ENCODE measurements at places on chromosomes 11 and 22.

DNA sequence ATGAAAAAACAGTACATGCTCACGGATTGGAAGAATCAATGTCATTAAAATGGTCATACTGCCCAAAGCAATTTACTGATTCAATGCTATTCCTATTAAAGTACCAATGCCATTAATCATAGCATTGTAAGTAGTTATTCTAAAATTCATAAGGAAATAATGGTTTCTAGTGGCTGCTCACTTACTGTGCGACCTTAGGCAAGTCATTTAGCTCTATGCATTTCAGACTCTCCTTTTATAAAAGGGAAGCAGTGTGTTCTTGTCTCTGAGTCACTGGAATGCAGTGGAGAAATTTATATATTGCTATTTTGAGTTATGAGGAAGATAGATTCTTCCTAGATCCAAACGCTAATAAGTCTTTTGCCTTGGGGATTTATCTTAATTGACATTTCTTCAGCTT, 174.8 kb downstream of the KCNA4 start:
- no peak for DNase-seq

- no peak for DNase-seq
These were observed 27.8 kb downstream of the GDPD5 start for GRCh38 chr11:75497788-75498409.

GRCh38 chr11:44797886-44798606, 71.3 kb downstream of the TSPAN18 start:
- no peak for DNase-seq

DNA sequence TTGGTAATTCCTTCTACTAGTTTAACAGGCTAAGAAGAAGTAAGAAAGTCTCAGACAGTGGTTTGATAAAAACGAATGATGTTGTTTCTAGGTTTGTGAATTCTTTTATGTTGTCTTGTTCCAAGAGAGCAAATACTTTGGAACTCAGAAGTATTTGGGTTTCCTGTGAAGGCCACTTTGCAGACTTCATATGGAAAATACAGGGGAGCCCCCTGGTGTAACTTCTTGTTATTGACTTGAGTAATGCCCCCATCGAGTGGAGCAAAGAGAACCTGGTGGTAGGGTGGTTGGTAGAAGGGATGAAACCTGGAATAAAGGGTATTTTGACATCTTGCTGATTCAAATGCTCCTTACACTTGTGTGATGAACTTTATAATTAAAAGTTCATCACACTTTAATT, 40.0 kb upstream of the PTH start:
- DNase-seq: no peak

GRCh38 chr11:93858121-93858775, 7.8 kb upstream of the VSTM5 start:
- DNase-seq: no peak

DNA sequence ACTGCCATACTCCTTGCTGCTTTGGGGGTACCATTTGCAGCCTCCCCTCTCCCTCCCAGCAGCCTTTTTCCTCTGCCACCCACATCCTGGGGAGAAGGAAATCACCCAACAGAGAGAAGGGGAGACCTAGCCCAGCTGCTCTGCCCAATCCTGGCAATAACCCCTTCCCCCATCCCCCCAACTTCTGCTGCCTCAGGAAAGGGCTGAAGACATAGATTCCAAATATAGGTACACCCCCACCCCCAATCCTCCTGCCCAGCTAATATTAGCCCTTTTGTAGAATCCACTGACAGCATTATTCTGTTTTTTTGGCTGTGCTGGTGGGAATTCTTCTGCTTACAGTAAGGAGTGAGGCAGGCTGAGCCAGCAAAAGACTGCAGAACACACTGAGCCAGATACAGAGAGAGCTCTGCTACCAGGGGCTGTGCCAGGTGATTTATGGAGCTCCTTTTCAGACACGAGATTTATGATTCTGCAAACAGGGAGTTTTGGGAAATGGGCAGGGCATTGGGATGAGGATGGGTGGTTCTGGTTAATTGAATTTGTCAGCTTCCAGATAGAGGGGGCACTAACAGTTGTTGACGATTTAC, 164.0 kb downstream of the TENM4 start:
- DNase-seq: no peak

- no peak for DNase-seq
These were observed 23.5 kb downstream of the LARGE1 start for GRCh38 chr22:33896575-33897447.

DNA sequence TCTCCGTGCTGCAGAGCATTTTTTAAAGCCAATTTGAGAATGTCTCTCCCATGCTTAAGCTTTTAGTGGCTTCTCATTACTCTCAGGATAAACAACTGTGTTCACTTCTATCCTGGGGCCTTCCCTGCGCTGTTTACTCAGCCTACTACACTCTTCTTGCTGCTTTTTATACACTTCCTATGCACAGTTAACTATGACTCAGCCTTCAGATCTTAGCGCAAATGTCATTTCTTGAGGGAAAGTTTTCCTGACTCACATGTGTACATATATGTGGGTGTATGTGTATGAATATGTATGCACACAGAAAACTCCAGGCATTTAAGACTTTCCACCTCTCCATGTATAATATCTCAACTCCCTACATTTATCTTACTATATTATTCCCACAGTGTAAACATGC, 9.8 kb downstream of the THAP12 start:
- DNase-seq: no peak

DNA sequence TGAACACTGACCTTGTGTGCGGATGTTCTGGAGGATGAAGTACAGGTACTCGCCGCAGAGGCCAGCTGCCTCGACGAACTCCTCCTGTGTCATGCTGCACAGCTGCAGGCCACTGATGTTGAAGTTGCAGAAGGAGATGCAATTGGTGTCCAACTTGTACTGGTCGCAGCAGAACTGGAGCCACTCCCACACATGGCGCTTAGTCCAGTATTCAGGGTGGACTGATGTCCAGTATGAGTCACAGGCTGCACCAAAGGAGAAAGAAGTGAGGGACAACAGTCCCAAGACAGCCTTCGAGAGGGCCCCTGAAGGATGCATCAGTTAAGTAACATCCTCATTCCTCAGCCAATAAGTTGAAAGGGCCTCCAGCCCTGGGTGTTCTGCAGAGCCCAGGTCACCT, 20.1 kb downstream of the ELF5 start:
- no peak for DNase-seq

DNA sequence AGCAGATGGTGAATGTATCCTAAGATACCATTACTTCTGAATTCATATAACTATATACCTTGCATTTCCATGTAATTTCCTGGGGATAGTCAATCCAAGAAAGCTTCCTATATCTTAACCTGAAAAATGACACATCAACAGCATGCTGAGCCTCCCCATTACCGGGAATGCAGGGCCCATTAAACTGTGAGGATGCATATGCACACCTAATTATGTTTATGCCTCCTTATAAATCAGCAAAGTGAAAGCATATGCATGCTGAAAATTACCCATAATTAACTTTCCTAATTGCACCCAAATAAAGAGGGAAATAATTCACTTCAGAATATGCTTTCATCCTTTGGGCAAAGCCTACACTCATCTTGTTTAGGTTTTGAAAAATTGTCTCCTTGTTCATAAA, 663.0 kb downstream of the KCNA4 start:
- DNase-seq: no peak

GRCh38 chr11:106156290-106156937, 79.0 kb downstream of the AASDHPPT start:
- no peak for DNase-seq

DNA sequence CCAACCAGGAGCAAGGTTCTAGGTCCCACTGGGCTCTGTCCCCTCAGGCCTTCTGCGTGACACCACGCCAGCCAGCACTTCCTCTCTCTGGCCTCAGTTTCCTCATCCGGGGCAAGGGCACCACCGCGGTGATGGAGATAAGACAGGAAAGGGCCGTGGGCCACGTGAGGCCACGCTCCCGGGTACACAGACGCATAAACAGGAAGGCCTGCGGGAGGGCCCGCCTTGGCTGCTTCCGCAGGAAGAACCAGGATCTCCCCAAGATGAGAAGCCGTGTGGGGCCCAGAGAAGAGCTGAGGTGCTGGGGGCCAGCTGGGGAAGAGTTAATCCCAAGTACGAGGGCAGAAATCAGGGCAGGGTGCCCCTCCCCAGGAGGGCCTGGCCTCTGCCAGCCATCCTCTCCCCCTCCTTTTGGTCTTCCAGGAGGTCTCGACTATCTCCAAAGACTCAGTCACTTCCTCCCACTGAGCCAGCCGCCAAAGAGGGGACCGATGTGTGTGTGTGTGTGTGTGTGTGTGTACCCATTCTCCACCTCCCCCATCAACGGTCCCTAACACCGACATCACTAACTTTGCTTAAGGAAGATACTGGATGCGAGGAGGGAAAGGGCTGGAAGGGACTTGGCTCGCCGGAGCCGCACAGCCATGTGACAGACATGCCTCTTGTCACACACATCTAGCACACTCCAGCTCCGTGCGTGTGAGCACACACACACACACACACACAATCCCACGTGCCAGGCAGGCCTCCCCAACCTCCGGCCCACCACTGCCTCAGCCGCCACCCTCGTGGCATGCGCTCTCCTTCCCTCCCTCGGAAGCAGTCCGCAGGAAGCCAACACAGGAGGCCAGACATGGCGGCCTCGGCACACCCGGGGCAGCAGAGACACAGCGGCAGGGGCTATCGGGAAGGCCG, 1.4 kb downstream of the MFNG start:
- DNase-seq: peak; percentile 44

DNA sequence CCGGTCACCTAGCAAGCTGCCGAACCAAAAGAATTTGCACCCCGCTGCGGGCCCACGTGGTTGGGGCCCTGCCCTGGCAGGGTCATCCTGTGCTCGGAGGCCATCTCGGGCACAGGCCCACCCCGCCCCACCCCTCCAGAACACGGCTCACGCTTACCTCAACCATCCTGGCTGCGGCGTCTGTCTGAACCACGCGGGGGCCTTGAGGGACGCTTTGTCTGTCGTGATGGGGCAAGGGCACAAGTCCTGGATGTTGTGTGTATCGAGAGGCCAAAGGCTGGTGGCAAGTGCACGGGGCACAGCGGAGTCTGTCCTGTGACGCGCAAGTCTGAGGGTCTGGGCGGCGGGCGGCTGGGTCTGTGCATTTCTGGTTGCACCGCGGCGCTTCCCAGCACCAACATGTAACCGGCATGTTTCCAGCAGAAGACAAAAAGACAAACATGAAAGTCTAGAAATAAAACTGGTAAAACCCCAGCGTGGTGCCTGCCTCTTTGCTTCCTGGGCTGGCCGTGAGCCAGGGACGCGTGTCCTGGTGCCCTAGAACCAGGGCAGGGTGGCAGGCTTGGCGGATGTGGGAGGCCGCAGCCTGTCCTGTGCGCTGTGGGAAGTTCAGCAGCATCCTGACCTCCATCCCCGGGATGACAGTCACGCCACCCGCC, 13.2 kb downstream of the CCND1 start:
- DNase-seq: no peak

GRCh38 chr11:202490-202889, 4.7 kb downstream of the BET1L start:
- no peak for DNase-seq

DNA sequence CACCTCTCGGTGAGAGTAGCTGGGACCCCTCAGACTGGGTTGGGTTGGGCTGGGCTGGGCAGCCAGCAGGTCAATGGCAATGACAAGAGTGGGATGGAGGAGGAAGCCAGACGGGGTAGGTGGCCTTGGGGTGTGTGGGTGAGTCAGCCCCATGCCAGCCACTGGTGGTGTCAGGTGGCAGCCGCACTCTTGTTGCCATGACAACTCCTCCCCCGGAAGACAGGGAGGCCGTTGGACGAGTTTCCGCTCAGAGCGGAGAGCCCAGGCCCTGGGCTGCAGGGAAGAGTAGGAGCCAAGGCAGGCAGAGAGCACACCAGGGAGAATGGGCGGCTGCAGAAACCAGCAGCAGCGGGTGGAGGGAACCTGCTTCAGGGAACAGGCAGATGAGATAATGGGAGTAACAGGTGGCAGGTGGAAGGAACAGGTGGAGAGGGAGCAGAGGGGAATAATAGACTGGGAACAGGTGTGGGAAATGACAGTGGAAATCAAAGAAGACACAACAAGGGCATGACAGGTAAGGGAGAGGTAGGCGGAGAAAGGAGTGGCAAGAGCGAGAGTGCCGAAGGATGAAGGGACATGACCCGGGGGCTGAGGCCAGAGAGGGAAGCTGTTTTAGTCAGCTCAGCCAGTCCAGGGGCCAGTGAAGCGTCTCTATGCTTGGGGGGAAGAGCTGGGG, 8.7 kb downstream of the SPTBN2 start:
- no peak for DNase-seq

DNA sequence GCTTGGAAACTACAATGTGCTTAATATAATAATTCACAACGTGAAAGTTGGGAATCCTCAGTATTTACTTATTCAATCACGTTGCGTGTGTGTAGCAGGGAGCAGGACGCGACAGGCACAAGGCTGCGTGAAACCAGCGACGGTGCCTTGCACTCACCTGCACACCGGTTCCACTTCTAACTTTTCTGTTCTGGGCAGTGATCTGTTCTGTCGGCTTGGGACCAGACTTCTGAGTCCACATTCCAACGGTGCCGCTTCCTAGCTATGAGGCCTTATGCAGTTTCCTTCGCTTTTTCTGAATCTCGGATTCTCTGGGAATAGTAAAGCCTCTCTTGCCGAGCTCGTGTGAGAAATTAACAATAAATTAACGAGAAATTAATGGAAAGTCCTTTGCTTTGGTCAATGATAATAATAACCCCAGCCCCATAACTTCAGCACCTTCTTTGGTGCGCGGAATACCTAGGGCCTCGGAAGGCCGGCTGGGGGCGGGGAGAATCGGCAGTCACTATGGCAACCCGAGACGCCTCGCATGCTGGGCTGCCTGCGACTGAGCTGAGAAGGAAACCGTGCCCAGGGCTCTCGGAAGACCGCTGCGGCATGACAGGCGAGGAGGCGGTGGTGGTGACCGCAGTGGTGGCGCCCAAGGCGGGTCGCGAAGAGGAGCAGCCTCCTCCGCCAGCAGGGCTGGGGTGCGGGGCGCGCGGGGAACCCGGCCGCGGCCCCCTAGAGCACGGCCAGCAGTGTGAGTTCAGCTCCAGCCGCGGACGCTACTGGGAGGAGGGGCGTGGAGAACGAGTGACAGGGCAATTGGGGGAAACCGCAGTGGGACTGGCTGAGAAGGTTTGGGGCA, at the start of gene C11orf97:
Gene C11orf97 (plus strand): TSS at position 530 of the 850 bp plus-strand sequence. CDS start 68 bp downstream, at position 598.
- no peak for DNase-seq

- DNase-seq: no peak
These were observed 697.2 kb downstream of the ETS1 start for GRCh38 chr11:127890030-127890615.

GRCh38 chr22:19874307-19875060, 19.8 kb upstream of the GNB1L start:
- no peak for DNase-seq

DNA sequence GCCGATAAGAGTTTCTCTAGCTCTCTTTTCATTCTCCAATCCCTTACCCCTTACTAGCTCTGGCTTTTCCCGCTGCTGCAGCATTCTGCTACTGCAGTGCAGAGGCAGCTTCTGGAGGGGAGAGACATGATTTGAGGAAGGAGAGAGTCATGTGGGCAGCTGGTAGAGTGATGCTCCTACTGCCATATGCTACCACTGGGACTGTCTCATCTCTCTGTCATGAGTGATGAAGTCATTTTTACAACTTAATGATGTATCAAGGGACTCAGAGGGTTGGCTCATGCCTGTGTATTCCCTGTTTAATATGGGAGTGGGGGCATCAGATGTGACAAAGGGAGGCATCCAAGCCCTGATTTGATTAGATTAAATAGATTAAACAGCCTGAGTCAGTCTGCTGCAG, 11.3 kb downstream of the SLC17A6 start:
- no peak for DNase-seq

GRCh38 chr11:14500181-14500651, 605 bp upstream of the COPB1 start:
- peak; percentile 25 for DNase-seq

GRCh38 chr11:94449437-94449836, 44.2 kb downstream of the MRE11 start:
- no peak for DNase-seq
